Renal cortical epithelial cell (primary cell): ENCODE measurements at places on chromosomes 2 and 18. TPM values are rescaled to one million over a fixed set of nuclear protein-coding genes. Genes with fewer than 3 reads are reported as not detected.

Gene GNLY
- total RNA-seq = not detected in 2 replicates

Gene SERPINB5
- total RNA-seq = 0.10 and 1.2 TPM in 2 replicates

Gene FKBP1B
- 21.3 and 28.5 TPM in 2 replicates for total RNA-seq

Gene LINC00305
- not detected in 2 replicates for total RNA-seq

Gene HOXD1
- total RNA-seq = 4.2 and 15.7 TPM in 2 replicates

Gene C2orf80
- not detected in 2 replicates for total RNA-seq

Gene SP140
- 4.3 and 5.3 TPM in 2 replicates for total RNA-seq

Gene E2F6
- total RNA-seq = 11.8 and 12.5 TPM in 2 replicates

Gene C2orf66
- total RNA-seq = 0.35 TPM in 1 of 2 replicates, not detected in the other

Gene MOGAT1
- total RNA-seq = not detected in 2 replicates

- DNase-seq = no peak
These were observed 3.4 kb upstream of the ITGB6 start for GRCh38 chr2:160203422-160203821.

GRCh38 chr18:23503963-23504344 lies 643 bp downstream of the RMC1 start:
- no peak for DNase-seq

GRCh38 chr2:20425371-20425881 lies 21.4 kb upstream of the RHOB start:
- DNase-seq = peak; percentile 35

DNA sequence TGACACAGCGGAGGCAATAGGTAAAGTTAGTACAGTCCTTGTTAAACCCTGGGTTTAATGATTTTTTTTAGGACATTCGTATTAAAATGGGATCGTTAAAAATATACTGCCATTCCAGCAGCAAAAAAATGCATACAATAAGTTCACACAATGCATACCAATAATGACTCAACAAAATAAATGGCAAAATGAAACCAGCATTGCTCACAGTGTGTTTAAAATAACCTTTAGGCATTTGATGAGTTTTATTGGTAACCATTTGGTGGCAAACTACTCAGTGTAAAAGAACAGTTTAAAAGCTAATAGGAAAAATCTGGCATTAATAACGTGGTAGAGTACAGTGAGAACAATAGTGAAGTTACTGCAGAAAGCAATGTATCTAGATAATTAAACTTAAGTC lies 539.0 kb upstream of the PIK3C3 start:
- DNase-seq = no peak
